Aortic smooth muscle cell (primary cell): ENCODE measurements at places on chromosomes 1 and 21. TPM values are rescaled to one million over a fixed set of nuclear protein-coding genes. Genes with fewer than 3 reads are reported as not detected.

Gene CACNA1S
- total RNA-seq, result not detected in 2 replicates

Gene CASQ1
- total RNA-seq, result 0.26 and 0.50 TPM in 2 replicates

Gene ATP6V1G3
- 0.25 TPM in 1 of 2 replicates, not detected in the other for total RNA-seq

Gene KRTAP13-4
- total RNA-seq, result not detected in 2 replicates

Gene NFASC
- 14.3 and 15.7 TPM in 2 replicates for total RNA-seq

Gene CNTN2
- not detected in 2 replicates for total RNA-seq

Gene OR2T11
- total RNA-seq, result not detected in 2 replicates

Gene NUDC
- total RNA-seq, result 23.5 and 37.8 TPM in 2 replicates

Gene PRKCZ
- total RNA-seq, result 1.1 and 2.2 TPM in 2 replicates

Gene CDCP2
- not detected in 2 replicates for total RNA-seq

Gene NAV1
- 53.5 and 54.9 TPM in 2 replicates for total RNA-seq

Gene TAL1
- total RNA-seq, result 0.31 and 0.66 TPM in 2 replicates

Gene DYNLT4
- total RNA-seq, result 0.12 TPM in 1 of 2 replicates, not detected in the other

Gene AVPR1B
- not detected in 2 replicates for total RNA-seq

Gene S100A12
- total RNA-seq, result not detected in 2 replicates

Gene VAMP3
- total RNA-seq, result 107 and 132 TPM in 2 replicates

Gene MIXL1
- not detected in 2 replicates for total RNA-seq

Gene LCE6A
- not detected in 2 replicates for total RNA-seq

Gene COL18A1
- 106 and 117 TPM in 2 replicates for total RNA-seq

Gene PDZK1IP1
- not detected in 2 replicates for total RNA-seq

Gene PRR9
- not detected in 2 replicates for total RNA-seq

Gene RAB42
- total RNA-seq, result 0.93 and 1.7 TPM in 2 replicates

Gene SLAMF9
- 0.44 and 1.2 TPM in 2 replicates for total RNA-seq

Gene GOLT1A
- total RNA-seq, result not detected in 2 replicates

Gene PARK7
- 397 and 429 TPM in 2 replicates for total RNA-seq

Gene TAS1R3
- 0.06 and 0.26 TPM in 2 replicates for total RNA-seq

Gene CA14
- total RNA-seq, result not detected in 2 replicates

Gene IFI44L
- total RNA-seq, result 11.9 and 17.2 TPM in 2 replicates

Gene TRMT13
- 11.8 and 14.5 TPM in 2 replicates for total RNA-seq
